ENCODE measurements at places on chromosomes 2 and 18.

DNA sequence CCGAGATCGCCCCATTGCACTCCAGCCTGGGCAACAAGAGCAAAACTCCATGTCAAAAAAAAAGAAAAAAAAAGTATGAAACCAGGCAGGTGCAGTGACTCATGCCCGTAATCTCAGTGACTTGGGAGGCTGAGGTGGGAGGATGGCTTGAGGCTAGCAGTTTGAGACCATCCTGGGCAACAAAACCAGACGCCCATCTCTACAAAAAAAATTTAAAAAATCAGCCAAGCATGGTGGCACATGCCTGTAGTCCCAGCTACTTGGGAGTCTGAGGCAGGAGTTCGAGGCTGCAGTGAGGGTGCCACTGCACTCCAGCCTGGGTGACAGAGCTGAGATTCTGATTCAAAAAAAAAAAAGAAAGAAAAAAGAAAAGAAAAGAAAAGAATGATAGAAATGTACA lies 277.8 kb downstream of the MYCN start:
- DNase-seq: no peak

DNA sequence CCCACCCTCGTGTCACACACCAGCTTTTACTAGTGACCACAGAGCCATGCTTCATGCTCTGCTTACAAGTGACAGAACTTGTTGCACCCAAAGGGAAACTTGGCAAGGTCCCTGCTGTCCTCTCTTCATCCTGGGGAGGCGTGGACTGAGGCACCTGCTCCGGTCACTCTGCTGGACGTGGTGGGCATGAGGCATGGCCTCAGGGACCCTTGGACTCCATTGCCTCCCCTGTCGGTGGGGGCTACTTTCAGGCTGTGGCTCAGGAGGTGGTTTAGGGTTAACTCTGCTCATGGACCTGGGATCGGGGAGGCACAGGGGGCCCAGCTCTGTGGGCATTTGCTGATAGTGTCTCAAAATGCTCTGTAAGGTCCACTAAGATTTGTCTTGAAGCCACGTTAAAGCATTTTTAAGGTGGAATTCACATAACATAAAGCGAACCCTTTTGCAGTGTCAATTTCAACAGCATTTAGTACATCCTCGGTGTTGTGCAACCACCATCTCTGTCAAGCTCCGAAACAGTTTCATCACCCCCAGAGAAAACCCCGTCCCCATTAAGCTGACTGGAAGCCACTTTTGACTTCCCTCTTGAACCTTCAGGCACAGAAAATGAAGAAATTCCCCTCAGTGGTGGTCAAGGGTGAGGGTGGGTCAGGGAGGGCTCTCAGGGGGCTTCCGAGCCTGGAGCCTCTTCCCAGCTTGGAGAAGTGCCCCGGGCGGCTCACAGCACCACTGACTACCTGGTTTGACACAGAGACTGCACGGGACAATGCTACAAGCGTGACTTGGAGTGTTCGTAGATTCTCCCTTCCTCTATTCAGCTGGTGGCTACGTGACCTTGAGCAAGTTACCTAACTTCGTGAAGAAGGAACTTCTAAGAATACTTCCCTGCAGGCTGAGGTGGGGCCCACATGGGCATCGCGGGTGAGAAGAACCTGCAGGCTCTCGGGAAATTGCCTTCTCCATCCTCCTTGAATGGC lies 100.0 kb upstream of the HDAC4 start:
- no peak for DNase-seq

- no peak for DNase-seq
Measured at GRCh38 chr2:85578243-85579180, 1.1 kb downstream of the VAMP8 start.

DNA sequence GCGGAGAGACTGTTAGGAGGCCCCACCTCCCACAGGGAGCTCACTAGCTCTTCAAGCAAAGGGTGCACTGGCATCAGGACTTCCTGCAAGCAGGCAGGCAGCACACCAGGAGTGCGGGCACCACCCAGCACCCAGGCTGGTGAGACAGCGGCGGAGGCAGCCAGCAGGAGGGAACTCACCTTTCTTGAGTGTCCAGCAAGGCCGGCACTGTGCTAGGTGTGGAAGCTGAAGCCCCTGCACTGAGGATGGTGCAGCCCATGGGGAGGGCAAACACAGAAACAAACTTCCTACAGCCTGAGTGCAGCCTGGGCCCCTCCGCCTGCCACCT lies 100.7 kb upstream of the ID2 start:
- no peak for DNase-seq

DNA sequence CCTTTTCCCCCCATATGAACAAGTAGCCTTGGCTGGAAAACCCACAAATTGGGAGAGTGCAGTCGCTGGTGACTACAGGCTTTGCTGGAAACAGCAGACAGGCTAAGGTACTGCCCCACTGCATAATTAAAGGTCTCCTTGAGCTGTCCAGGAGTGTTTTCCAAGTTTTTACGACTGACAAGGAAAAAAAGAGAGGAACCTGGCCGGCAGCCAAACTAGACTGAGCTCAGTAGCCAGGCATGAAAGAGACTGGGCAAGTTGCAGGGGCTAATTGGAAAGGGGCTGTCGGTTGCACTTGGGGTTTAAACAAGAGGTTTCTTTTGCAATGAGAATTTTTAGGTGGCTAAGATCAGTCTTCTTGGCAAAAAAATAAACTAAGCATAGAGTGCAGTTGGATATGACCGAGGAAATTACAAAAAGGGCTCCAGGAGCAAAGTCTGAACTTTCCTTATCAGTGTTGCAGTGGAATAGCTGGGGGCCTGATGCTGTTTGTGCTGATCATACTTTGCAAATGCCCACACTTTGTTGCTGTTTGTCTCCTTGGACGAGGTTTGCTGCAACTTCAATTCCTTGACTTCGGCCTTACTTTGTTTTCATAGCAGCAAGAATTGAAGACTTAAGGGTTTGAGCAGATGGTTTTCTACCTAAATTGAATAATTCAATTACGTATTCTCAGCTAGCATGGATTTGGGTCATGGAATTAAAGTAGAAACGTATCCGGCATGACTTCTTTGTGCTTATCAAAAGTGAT lies 2.1 kb downstream of the GULP1 start:
- DNase-seq: no peak

DNA sequence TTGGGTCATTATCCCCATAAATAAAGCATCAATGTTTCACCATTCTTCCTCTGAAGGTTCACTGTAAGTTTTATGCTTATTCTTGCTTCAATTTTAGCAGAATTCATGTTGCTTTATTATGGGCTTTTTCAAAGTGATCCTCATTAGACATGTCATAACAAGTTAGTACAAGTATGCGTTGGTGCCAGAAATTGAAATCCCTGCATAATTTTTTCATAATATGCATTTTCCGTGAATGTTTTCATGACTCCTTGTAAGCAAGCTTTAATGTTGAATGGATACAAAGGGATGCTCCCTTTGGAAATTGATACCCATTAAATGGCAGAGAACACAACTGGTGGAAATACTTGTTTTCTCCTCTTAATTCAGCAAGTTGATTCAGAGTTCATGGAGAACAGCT lies 179.7 kb downstream of the ST6GAL2 start:
- DNase-seq: no peak

All from activated CD4-positive, CD25-positive, alpha-beta regulatory T cell (primary cell).